ENCODE measurements at places on chromosomes 4 and X. TPM values are rescaled to one million over a fixed set of nuclear protein-coding genes. Genes with fewer than 3 reads are reported as not detected.

Gene TEX13B
- total RNA-seq, result not detected

Gene MAEA
- total RNA-seq, result 77.7 TPM

GRCh38 chrX:40383360-40383759, 197.4 kb upstream of the ATP6AP2 start:
- no peak for DNase-seq

- no peak for DNase-seq
Measured at GRCh38 chr4:5906191-5906590, 13.3 kb upstream of the CRMP1 start.

GRCh38 chr4:119081542-119081859, 54.1 kb upstream of the MYOZ2 start:
- DNase-seq, result no peak
